ENCODE measurements at places on chromosomes 5 and 9.

GRCh38 chr5:142979636-142980035, 209.5 kb downstream of the ARHGAP26 start:
- DNase-seq: no peak

GRCh38 chr5:174326372-174326771, 280.9 kb downstream of the NSG2 start:
- DNase-seq: no peak

DNA sequence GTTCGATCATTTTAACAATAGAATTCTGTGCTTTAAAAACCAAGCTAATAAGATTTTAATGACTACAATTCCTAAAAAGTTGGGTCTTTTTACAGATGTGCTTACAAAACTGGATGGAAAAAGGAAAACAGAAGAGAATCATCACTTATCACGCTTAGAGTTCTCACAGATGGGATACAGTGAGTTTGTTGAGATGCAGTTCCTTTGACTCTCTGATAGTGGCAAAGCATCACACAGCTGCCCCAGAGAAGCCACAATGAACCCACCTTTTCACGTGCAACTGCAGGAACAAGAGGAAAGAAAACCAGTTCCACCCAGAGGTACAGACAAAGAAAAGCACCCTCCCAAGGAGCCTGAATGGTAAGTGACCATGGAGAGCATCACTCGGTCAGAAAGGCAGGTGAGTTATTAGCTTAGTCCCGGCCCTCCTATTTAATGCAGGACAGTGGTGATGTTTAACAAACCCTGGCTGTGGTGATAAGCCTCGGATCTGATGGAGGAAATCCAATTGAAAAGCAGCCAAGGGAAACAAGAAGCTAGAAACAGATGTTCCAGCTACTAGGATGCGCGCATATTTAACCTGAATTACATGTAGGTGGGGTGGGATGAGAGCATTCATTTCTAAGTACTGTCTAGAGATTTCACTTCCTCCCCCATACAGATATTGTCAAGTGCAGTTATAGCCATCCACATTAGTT, 167.7 kb downstream of the TARS1 start:
- DNase-seq: no peak

GRCh38 chr9:16138561-16139491, 586.0 kb downstream of the CCDC171 start:
- no peak for DNase-seq

DNA sequence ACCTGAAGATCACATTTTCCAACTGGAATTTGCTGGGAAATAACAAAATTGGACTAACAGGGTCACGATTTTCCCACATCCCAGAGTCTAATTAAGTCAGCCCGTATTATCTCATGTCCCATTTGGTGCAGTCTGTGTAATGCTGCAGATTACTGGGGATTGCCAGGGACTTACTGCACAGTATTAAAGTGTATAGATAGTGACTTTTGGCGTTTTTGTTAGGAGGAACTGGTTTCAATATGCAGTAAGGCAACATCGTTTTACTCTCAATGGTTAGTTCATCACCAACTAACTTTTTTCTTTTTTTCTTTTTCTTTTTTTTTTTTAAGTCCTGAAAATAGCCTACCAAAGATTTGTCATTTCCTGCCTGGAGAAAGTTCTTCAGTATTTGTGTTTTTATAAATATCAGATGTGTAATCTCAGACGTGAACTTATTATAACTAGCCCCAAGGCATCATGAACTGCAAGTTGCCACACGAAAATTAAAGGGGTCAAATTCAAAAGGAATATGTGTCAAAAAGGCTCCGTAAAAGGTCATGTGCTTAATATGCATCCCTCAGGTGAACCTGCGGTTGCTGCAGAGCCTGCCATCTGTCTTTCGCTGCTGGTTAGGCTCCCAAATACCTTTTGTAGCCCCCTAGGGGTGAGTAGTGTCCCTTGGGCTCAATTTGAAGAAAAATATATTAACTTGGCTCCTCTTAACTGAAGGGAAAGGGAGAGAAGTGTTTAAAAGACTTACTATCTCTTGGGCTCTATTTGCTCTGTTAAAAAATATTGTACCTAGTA, 176.7 kb upstream of the ADAMTSL1 start:
- DNase-seq: no peak

DNA sequence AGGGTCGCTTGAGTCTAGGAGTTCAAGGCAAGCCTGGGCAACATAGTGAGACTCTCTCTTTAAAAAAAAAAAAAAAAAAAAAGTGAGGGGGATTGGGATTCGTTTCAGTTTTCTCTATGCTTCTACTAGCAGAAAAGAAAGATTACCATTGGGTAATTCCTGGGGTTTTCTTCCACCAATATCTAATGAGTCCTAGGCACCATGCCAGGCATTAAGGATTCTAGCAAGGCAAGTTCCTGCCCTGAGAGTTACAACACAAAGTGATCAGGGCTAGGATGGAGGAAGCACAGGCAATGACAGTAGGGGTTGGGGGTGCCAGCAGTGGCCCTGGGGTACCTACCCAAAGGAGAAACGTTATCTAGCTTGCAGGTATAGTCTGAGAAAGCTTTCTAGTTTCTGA, 90.8 kb downstream of the PCDH1 start:
- no peak for DNase-seq

- no peak for DNase-seq
These were observed 120.1 kb upstream of the ZNF608 start for GRCh38 chr5:124866355-124867136.

- DNase-seq: no peak
These were observed 266.3 kb downstream of the RAB3C start for GRCh38 chr5:58849223-58849622.

DNA sequence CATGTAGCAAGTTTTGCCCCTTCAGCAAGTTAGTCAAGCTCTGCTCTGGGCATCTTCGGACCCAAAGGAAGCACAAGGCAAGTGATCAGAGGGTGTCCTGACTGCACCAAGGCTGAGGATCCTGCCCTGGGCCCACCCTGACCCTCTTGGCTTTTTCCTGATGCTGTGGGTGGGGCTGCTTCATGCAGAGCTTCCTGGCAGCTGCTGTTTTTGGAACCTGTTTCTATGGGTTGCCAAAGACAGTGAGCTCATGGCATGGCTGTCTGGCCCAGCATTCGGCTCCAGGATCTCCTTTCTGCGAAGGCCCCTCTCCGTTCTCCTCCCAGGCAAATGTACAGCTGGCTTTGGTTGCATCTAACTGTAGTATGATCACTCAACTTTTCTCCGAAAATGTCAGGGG, 497.9 kb downstream of the ARHGEF28 start:
- no peak for DNase-seq

GRCh38 chr9:7173139-7173538, 415.4 kb downstream of the KDM4C start:
- DNase-seq: no peak

- no peak for DNase-seq
These were observed 15.0 kb downstream of the CACNA1B start for GRCh38 chr9:137892424-137893191.

- no peak for DNase-seq
These were observed 200.5 kb downstream of the EFNA5 start for GRCh38 chr5:107470295-107470582.

Measured in Panc1 (cell line).